Astrocyte (in vitro differentiated cells and primary cell): ENCODE measurements at places on chromosomes 2 and 18. TPM values are rescaled to one million over a fixed set of nuclear protein-coding genes. Genes with fewer than 3 reads are reported as not detected.
A peak's percentile ranks its signal among the peaks of the same experiment; 100 is the strongest.

DNA sequence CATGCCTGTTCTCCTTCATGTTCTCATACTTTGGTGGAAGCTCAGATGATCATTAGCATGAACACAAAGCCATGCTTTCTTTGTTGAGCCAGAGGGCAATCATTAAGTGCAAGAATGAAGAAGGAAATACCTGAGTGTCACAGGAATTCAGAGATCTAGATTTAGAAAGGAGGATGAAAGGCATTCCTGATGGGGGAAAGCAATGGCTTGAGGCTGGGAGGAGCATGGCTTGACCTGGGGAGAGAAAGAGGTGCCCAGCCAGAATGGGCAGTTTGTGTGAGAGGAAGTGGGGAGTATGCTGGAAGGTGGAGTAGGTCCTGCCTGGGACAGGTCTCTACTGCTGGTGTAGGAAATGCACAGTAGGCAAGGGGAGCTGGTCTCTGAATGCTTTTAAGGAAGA, 35.1 kb downstream of the SLC4A3 start:
- DNase-seq: peak; percentile 30

CCDC121 gene
- total RNA-seq: 1.2 and 1.6 TPM in 2 replicates

DNA sequence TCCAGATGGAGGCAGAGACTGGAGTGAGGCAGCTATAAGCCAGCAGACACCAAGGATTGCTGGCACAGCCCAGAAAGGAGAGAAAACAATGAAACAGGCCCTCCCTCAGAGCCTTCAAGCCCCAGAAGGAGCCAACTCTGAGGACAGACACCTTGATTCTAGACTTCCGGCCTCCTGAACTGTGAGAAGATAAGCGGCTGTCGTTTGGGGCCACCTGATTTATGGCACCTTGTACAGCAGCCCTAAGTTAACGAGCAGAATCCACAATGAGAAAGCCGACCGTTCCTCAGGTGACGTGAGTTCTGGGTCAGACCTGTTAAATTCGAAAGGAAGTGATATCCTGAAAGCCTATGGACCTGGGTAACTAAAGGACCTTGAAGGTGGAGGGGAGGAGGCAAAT, 7.3 kb upstream of the CNDP2 start:
- no peak for DNase-seq

DNA sequence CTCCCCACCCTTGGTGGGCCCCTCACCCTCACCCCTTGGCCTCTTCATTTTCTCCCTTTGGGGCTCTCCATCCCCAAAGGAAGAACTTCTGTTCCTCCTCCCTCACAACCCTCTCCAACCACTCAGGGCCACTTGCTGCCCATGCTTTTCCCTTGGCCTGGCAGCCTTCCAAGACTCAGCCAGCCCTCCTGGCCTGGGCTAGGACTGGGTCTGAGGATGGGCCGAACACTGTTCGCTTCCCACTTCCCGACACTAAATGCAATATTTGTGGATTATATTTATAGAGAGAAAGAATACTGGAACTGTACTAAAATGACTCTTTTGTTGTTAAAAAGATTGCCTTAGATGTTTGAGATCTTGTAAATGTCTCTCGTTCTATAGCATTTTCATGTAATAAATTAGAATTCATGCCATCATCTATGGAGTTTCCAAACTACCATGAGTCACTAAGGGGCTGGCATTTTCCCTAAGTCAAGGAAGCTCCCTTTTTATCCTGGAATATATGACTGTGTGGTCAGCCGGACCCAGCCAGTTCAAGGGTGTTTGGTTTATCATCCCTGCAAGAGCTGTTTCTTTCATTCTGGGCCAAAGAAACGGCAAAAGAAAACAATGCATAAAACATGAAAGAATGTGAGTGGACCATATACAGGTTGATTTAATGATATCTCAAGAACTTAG, 3.8 kb downstream of the CXCR2 start:
- DNase-seq: peak; percentile 30

DNA sequence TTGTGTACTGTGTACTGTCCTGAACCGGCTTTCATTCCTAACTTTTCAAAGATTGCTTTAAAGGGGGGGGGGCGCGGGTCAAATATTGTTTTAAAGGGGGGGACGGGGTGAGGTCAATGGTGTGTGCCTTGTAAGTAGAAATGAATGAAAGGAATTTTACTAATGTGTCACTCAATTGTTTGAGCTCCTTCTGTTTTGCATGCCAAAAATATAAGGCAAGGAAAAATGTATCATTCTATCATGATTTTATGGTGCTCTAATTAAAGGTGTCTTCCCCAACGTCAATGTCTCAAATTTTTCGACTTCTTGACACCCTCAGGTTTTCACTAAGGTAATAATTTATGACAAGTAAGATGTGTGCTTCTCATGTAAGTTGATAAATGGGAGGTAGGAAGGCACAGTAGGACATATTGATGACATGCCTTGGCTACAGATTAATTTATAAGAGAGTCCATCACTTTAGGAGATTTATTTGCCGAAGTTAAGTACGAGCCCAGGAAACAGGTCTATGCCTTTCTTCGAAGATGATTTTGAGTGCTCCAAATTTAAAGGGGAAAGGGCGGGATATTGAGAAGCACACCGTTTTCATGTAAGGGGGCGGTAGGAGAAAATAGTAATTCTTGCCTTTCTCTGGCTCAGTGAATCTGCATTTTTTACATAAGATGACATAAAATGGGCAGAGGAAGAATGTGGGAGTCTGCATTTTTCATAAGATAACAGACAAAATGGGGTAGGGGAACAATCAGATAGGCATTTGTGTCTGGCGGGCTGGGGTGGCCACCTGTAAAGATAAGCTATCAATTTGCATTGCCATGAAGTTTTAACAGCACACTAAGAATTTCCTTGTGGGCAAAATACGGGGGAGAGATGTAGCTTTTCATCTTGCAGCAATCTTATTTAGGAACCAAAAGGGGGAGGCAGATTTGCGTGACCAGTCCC, 1.2 kb upstream of the TRAPPC8 start:
- DNase-seq: no peak

DNA sequence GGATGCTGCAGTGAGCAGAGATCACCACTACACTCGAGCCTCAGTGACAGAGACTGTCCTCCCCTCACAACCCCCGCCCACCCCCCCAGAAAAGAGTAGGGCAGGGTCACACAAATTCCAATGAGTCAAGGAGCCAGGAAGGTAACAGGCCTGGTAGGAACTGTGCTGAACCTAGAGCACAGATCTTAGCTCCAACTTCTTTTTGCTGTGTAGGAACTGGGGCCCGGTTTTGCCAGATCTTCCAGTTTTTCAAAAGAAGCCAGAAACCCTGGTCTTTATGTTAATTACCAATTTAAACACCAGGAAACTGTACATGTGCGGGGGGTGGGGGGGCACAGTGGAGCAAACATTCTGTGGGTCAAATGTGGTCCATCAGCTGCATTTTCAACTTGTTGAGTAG, 71.0 kb downstream of the PRPF40A start:
- DNase-seq: no peak

- no peak for DNase-seq
Observed at GRCh38 chr2:65611488-65611887, 179.1 kb upstream of the SPRED2 start.
